ENCODE measurements at places on chromosomes 5 and 9.

DNA sequence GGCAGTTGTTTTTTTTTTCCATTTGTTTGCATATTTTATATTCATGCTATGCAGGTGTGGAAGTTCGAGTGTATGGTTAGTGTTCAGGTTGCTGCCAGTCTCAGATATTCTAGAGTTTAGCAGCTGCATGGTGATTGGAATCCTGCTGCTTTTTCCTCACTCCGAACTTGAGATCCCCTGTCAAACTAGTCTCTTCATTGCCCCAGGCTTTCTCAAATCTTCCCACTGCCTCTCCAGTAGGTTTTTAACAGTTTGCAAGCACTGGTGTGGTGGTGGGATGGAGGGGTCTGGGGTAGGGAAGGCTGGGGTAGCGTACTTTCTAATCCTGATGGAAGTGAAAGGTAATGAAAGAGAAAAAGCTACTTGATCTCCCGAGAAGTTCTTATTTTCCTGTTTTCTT lies 112.9 kb downstream of the CHSY3 start:
- no peak for DNase-seq

DNA sequence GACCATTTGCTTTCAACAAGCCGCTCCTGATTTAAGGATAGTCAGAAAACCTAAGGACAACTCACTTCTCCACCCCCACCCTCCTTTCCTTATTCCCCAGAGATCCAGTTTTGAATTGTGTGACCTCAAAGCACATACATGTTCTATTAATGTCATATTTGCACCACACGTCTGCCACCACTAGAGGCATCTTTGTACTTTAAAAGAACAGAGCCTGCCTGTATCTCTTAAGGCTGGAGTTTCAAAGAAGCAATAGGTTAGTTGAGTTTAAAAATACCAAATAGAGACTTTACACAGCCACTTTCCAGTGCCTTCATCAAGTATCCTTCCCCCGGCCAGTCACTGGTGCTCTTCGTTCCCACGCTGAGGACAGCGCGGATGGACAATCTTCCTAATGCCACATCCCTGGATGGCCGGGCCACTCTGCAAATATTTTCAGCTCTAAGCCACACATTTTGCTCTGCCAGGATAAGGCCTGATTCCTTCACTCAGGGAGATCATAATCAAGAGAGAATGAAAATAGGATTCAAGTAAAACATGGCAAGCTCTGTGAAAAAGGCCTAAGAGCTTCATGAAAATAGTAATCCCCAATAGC lies 146.3 kb downstream of the SNCAIP start:
- peak; percentile 8 for DNase-seq

- DNase-seq = no peak
These were observed 7.7 kb downstream of the TPM2 start for GRCh38 chr9:35682051-35682450.

DNA sequence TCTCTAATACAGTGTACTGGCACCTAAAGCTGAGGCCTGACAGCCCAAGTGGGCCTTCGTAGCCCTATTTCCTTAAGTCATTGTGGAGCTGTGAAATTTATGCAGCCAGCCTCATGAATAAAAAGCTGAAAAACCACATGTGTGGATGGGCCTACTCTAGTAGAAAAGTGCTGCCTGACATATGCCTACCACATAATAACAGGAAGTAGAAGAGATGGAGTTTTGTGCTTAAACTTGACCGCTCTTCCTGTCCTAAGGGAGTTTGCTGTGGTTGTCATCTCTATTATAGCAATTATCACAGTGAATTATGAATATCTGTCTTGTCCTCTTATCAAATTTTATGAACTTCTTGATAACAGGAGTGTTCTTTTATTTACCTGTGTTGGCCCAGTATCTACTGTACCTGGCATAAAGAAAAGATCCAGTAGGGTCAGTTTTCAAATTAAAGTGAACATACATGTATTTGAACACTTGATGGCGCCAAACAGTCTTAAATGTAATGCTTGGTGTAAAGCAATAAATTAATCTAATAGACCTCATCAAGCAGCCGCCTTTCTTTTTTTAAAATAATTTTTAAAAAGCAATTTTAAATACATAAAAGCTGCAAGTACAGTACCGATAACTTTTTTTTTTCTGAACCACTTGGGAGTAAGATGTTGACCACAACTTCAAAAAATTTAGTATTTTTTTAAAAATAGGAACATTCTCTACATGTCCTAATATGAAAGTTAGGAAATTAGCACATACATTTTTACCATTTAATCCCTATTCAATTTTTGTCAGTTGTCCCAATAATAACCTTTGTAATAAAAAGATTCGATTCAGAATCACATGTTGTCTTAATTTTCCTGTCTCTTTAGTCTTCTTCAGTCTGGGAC lies 51.0 kb downstream of the FKTN start:
- peak; percentile 69 for DNase-seq

GRCh38 chr5:8289779-8290178 lies 420.8 kb downstream of the MTRR start:
- no peak for DNase-seq

- DNase-seq = no peak
These were observed 19.8 kb upstream of the MCTP1 start for GRCh38 chr5:95304711-95305110.

GRCh38 chr5:95959888-95960666 lies 1.6 kb downstream of the ELL2 start:
- DNase-seq = no peak

GRCh38 chr9:9078301-9078700 lies 1278.7 kb upstream of the DMAC1 start:
- no peak for DNase-seq

- no peak for DNase-seq
These were observed 105.8 kb upstream of the IL6ST start for GRCh38 chr5:56100439-56101176.

DNA sequence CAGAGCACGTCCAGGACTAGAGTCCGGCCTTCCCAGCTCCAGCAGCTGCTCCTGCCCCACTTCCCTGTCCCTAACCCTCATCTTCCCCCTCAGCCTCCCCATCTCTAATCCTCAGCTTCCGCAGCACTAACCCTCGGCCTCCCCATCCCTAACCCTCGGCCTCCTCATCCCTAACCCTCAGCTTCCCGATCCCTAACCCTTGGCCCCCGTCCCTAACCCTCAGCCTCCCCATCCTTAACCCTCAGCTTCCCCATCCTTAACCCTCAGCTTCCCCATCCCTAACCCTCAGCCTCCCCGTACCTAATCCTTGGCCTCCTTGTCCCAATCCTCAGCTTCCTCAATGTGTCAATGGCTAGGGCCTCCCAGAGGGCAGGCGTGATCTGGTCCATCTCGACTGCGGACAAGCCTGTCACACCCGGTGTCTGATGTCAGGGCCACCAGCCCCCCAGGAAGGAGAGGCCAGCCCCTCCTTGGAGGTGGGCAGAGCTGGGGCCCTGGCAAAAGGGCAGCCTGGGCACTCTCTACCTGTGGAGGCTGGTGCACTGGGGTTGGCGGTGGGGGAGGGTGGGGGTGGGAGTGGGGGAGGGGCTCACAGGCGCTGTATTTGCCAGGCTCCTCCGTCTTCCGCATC lies 1.4 kb downstream of the OBP2B start:
- DNase-seq = no peak

- DNase-seq = peak; percentile 44
These were observed 87.4 kb downstream of the ZNF608 start for GRCh38 chr5:124658867-124659557.

- no peak for DNase-seq
These were observed 432 bp downstream of the STARD4 start for GRCh38 chr5:111511831-111512374.

DNA sequence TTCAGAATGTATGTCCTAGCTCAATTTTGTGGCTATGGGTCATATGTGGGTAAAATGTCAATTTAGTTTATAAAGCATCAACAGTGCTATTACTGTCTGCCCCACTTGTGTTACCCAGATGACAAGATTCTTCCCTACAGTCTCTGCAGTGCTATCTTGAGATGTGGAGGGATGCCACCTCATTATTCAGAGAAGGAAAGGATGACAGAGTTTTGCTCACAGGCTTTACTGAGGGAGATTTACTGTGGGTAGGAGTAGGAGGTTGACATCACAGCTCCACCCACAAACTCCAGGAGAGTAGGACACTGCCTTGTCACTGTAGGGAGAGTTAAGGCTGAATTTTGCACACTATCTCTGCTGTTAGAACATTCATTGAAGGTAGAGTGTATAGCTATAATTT lies 359.3 kb downstream of the HTR1A start:
- no peak for DNase-seq

GRCh38 chr5:92715946-92716520 lies 865.0 kb downstream of the NR2F1-AS1 start:
- no peak for DNase-seq

DNA sequence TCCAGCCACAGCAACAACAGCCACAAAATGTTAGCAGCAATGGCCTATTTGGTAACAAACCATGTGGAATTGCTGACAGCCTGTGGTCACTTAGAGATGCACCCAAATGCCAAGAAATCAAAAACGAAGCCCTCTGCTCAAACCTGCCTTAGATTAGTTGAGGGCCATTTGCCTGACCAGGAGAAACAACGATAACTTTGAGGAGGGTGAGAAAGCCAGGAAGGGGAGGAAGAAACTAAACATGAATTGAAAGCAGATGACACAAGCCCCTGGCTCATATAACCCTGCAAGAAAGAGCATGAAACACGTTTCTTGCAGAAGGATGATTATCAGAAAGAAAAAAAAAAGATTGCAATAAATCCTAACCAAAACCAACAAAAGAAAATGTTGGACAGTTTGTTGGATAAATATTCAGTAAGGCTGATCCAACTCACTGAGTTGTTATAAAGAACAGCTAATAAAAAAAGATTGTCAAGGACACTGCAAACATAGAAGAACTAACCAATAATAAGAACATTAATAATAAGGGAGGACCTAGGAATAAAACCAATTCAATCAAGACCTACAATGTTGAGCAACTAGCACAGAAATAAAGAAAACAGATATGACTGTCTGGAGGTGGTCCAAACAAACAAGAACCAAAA lies 140.5 kb upstream of the SLC30A5 start:
- DNase-seq = no peak

- peak; percentile 33 for DNase-seq
These were observed 9.6 kb downstream of the LMX1B start for GRCh38 chr9:126623314-126623666.

- no peak for DNase-seq
These were observed 356.7 kb downstream of the TMEM167A start for GRCh38 chr5:82720213-82721086.

- no peak for DNase-seq
These were observed 312.5 kb downstream of the CETN3 start for GRCh38 chr5:90097082-90097477.

- no peak for DNase-seq
These were observed 8.9 kb upstream of the NUP214 start for GRCh38 chr9:131116281-131117120.

- no peak for DNase-seq
These were observed 11.9 kb upstream of the OR13C8 start for GRCh38 chr9:104556830-104557634.
